ENCODE measurements at places on chromosomes 11 and 22.

DNA sequence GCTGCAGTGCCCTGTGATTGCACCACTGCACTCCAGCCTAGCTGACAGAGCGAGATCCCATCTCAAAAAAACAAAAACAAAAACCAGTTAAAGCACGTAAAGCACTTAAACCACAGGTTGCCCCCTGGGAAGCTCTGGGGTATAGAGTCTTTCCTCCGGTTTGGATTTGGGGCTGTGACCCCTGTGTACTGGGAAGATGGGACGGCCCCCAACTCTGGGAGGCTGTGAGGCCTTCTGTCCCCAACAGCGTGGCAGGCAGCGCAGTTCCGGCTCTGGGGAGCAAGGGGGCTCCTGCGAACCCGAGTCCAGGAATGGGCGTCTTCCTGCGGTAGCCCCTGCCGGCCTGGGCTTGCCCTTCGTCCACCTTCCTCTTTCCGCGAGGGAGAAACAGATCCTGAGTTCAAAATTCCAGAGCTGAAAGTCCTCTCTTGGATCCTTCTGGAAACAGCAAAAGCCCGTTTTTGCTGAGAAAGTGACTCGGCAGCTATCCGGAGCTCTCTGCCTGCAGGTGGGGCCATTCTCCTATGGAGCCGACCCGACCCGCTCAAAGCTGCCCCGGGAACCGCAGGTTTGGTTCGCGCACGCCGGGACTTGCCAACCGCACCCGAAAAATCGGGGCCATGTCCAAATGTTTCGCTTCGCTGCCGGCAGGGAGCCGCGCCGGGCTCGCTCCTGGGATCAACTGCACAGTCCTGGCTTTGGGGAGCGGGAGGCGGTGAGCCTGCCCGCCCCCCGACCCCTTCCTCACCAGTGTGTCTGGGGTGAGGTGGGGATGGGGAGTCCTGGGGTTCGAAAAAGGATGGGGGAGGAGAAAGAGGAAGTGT is 36.3 kb upstream of the POLA2 start:
- DNase-seq = peak; percentile 71

- DNase-seq = no peak
Measured at GRCh38 chr11:35553831-35554230, 28.4 kb upstream of the PAMR1 start.

GRCh38 chr11:73783483-73784020 is 4.1 kb upstream of the MRPL48 start:
- DNase-seq = no peak

- no peak for DNase-seq
Measured at GRCh38 chr11:56706486-56706885, 7.6 kb downstream of the OR9G1 start.

DNA sequence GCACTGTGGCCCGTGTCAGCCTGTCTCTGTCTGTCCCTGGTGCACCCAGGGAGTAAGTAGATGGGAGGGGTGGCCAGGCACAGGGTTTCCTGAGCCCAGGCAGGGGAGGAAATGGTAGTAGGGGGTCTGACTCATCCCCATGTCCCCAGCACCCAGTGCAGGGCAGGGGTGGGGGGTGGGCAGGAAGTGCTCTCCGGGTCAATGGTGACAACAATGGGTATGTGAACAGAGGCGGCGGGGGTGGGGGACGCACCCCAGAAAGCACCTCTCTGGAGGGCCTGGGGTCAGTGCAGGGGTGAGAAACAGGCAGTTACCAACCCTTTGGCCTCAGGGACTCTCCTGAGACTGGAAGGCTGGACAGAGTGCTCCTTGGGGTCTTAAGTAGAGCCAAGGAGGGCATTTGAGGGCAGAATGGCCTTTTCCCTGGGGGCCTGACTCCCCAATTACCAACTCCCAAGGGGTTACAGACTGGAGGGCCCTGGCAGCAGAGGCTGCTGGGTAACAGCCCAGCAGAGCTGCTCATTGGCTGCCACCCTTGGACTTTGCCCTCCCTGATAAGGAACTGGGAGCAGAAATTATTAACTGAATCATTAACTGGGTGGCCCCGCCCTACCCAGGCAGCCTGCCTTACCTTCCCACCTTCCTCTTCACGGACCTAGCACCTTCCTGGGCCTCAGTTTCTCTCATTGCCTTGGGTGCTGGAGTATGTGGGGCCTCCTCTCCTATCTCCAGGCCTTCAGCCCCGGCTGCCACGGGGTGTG is 4.2 kb downstream of the MYRF start:
- DNase-seq = no peak
